ENCODE measurements at places on chromosomes 3 and 15.

DNA sequence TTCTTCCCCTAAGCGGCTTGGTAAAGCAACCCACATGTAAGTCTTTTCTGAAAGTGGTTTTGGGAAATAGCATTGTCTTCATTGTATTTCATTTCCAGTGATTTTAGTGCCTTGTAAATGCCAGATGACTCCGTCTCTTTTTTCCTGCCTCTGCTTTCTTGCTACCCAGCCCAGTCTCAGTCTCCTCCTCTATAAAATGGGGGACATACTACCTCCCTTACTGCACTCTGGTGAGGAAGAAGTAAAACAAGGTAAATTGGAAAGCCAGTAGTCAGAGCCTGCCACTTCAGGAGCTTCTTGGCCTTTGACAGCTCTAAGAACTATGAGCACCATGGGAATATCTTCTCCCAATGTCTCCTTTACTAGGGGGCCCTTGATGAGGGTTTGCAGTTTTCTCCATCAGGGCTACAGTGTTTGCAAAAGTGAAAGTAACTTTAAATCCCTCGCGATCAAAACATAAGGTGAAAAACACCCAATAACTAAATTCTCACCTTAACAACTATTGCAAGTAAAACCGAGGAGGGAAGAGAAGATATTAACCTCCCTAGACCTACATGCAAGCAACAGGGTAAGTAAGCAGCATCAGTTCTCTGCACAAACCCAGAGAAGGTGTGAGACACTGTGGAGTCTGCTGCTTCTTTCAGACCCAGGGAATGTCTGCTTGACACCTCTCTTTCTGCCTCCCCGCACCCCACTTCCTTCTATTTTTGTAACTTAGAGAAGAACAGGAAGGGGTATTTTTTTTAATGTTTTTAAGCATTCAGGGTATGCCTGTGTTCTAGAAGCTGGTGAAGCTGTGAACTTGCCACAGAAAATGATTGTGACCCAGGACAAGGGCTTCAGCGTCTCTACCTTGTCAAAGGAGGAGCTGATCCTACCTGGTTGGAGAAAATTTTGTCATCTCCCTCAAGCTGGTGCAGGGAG lies 159.1 kb upstream of the EOMES start:
- no peak for DNase-seq

- DNase-seq = no peak
Measured at GRCh38 chr15:51754267-51754666, 2.9 kb downstream of the TMOD2 start.

DNA sequence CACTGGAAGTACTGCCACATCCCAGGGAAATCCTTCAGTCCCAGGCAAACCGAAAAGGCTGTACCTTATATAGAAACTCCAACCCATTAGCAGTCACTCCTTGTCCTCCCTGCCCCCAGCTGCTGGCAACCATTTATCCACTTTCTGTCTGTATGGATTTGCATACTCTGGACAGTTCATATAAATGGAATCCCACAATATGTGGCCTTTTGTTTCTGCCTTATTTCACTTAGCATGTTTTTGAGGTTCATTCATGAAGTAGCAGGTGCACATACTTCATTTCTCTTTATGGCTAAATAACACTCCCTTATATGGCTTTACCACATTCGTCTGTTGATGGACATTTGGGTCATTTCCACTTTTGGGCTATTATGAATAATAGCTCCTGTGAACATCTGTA lies 51.6 kb upstream of the CMTM8 start:
- no peak for DNase-seq

DNA sequence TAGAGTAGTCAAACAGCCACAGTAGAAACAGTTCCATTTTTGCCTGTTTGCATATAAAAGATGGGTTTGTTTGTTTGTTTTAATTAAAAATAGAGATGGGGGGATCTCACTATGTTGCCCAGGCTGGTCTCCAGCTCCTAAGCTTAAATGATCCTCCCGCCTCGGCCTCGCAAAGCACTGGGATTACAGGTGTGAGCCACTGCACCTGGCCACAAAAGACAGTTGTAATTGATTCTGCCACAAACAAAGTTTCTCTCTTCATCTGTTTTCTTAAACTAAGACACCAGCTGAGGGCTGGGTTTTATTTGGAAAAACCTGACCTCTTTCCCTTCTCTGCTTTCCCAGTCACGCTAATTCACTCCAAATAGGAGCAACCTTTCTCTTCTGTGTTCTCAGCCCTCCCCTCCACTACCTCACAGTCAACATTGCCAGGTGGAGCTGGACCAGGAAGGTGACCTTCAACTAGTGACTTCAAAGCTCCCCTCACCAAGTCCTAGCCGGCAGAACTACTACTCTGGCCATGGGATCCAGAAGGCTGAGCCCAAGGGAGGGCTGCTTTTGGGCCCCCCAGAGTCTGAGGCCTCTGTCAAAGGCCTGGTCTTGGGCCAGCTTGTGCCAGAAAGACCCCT lies 1.5 kb upstream of the IDH2 start:
- DNase-seq = no peak

GRCh38 chr3:42179110-42179725 lies 86.8 kb downstream of the CCK start:
- peak; percentile 93 for DNase-seq

- DNase-seq = no peak
Measured at GRCh38 chr3:120683671-120684301, 1.7 kb upstream of the HGD start.

GRCh38 chr3:142940472-142940871 lies 23.0 kb downstream of the PAQR9 start:
- no peak for DNase-seq
